Psoas muscle (tissue), 8 donors: ENCODE measurements at places on chromosomes 16 and 17. TPM values are rescaled to one million over a fixed set of nuclear protein-coding genes. Genes with fewer than 3 reads are reported as not detected.

- H3K36me3 ChIP-seq = peaks cover 100% of the 10 kb centered on the region
- H3K27me3 ChIP-seq = no peaks in the 10 kb centered on the region
- no peak overlapping the region for H3K4me3 ChIP-seq
- H3K27ac ChIP-seq = peak overlapping the region; percentile 56
- DNase-seq = no peak
Measured at GRCh38 chr17:57976594-57976993, 11.5 kb downstream of the VEZF1 start.

The KRT33B gene
- total RNA-seq = not detected

DNA sequence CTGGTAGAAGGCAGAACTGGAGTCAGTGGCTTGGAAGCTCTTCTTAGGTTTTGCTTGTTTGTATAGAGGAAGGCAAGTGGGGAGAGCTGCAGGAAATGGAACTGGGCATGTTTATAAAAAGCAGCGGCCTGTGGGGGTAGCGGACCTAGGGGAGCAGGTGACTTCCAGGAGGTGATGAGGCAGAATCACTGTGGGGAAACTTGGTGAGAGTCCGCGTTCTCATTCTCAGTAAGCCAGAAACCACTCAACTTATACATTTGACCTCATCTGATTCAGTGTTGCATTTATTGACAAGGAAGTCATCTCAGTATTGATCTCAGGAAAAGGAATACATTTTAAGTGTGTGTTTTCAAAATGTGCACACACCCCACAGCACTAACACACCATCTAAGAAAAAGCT, 299.8 kb downstream of the CNTNAP4 start:
- no peaks in the 10 kb centered on the region for H3K27me3 ChIP-seq
- H3K4me3 ChIP-seq = no peak overlapping the region
- no peak for DNase-seq
- H3K36me3 ChIP-seq = no peaks in the 10 kb centered on the region

DNA sequence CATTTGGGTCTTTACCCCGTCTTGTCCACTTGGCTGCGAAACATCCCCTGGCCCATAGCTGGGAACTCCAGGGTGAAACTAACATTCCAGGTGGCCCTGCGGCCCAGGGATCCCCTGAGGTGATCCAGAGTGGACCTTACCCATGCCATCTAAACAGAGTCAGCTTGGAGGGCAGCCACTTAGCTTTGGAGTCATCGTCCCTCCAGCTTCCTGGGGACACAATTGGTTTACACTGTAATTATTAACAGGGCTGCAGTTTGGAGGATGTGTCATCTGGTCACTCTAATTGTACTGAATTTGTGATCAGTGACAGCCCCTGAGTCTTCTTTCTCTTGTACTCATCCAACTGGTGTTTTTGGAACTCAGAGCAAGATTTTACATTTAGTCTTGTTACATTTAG, 149.9 kb downstream of the ENGASE start:
- no peaks in the 10 kb centered on the region for H3K4me1 ChIP-seq
- H3K27ac ChIP-seq = no peak overlapping the region
- no peaks in the 10 kb centered on the region for H3K36me3 ChIP-seq
- H3K27me3 ChIP-seq = peaks cover 28% of the 10 kb centered on the region

GRCh38 chr16:11302977-11303376, 21.8 kb upstream of the PRM1 start:
- no peaks in the 10 kb centered on the region for H3K36me3 ChIP-seq
- peaks cover 5% of the 10 kb centered on the region for H3K4me1 ChIP-seq
- no peak overlapping the region for H3K4me3 ChIP-seq
- H3K27me3 ChIP-seq = no peaks in the 10 kb centered on the region
- H3K27ac ChIP-seq = no peak overlapping the region

- H3K4me1 ChIP-seq = peaks cover 10% of the 10 kb centered on the region
- no peaks in the 10 kb centered on the region for H3K27me3 ChIP-seq
- H3K36me3 ChIP-seq = no peaks in the 10 kb centered on the region
- H3K27ac ChIP-seq = no peak overlapping the region
Measured at GRCh38 chr17:73028299-73028755, 64.2 kb downstream of the SLC39A11 start.

- H3K27me3 ChIP-seq = no peaks in the 10 kb centered on the region
- no peak for DNase-seq
- H3K4me3 ChIP-seq = no peak overlapping the region
Measured at GRCh38 chr16:26740771-26741170, 326.0 kb upstream of the C16orf82 start.

GRCh38 chr16:1180549-1181403, 27.9 kb downstream of the CACNA1H start:
- no peaks in the 10 kb centered on the region for H3K4me1 ChIP-seq
- peak; percentile 68 for DNase-seq
- peak overlapping the region; percentile 46 for H3K27ac ChIP-seq
- no peak overlapping the region for H3K4me3 ChIP-seq

DNA sequence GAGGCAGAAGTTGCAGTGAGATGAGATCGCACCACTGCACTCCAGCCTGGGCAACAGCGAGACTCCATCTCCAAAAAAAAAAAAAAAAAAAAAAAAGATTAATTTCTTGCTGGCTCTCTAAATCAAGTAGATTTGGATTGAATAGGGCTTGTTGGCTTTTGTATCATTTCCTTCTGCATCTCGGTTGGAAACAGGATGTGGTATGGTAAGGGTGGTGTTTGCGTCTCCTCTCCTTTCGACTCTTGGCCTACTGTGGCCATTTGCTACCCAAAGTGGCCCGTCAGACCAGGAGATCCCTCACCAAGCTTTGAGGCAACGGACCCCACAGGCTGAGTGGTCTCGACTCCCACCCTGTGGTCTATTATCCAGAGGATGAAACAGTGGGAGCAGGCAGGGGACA, 168.0 kb upstream of the IRX3 start:
- DNase-seq = no peak
- no peak overlapping the region for H3K27ac ChIP-seq
- H3K36me3 ChIP-seq = no peaks in the 10 kb centered on the region

GRCh38 chr16:66304151-66304550, 62.3 kb upstream of the CDH5 start:
- H3K4me3 ChIP-seq = no peak overlapping the region
- no peaks in the 10 kb centered on the region for H3K36me3 ChIP-seq
- no peaks in the 10 kb centered on the region for H3K4me1 ChIP-seq
- no peak overlapping the region for H3K27ac ChIP-seq

The VEZF1 gene
- total RNA-seq = 92.5 TPM

- peaks cover 48% of the 10 kb centered on the region for H3K4me1 ChIP-seq
- peak overlapping the region; percentile 73 for H3K27ac ChIP-seq
- no peaks in the 10 kb centered on the region for H3K27me3 ChIP-seq
- peak; percentile 82 for DNase-seq
- H3K4me3 ChIP-seq = peak overlapping the region; percentile 23
Measured at GRCh38 chr17:47279062-47279801, 25.6 kb downstream of the ITGB3 start.

DNA sequence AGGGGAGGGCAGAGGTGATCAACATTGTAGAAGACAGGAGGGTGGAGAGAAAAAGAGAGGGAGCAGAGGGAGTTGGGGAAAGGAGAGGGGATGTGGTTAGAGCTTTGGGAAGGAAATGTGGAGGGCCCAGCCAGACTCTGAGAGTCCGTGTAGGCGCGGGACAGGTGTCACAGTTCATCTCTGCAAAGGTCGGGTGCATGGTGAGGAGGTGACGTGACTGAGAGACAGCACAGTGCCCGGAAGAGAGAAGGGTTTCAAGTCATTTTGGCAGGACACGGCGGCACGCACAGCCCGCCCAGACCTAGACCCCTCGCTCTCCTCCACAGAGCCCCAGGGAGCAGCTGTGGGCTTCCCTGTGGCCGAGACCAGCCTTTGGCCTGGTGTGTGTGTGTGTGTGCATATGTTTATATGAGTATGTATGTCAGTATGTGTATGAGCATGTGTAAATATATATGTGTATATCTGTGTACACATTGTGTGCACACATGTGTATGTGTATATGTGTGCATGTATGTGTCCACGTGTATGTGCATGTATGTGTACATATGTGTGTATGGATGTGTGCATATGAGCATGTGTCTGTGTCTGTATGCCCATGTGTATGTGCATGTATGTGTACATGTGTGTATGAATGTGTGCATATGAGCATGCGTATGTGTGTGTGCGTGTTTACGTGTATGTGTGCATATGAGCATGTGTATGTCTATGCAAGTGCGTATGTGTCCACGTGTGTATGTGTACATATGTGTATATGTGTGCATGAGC, 104.6 kb downstream of the SEC14L1 start:
- H3K36me3 ChIP-seq = no peaks in the 10 kb centered on the region
- H3K27ac ChIP-seq = no peak overlapping the region
- H3K27me3 ChIP-seq = no peaks in the 10 kb centered on the region
- no peak overlapping the region for H3K4me3 ChIP-seq
- no peak for DNase-seq

DNA sequence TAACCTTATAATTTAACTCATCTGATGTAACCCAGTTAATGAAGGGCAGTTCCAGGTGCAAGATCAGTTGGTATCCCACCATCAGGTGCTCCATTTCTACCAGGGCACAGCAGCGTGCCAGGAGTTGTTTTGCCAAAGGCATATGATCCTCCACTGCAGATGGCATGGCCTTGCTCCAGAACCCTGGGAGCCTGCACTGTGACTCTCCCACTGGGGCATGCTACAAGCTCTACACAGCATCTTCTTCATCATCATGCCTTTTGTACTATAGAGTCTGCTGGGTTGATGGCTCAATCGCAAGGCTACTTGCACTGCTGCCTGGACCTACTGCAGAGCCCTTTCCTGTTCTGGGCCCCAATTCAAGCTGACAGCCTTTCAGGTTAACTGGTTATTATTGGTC, 11.3 kb upstream of the MAPT start:
- H3K4me1 ChIP-seq = peaks cover 11% of the 10 kb centered on the region
- no peak overlapping the region for H3K4me3 ChIP-seq
- DNase-seq = peak; percentile 74
- H3K27me3 ChIP-seq = no peaks in the 10 kb centered on the region

GRCh38 chr16:55711959-55712876, 56.4 kb downstream of the SLC6A2 start:
- no peaks in the 10 kb centered on the region for H3K36me3 ChIP-seq
- no peaks in the 10 kb centered on the region for H3K4me1 ChIP-seq
- H3K27ac ChIP-seq = no peak overlapping the region
- H3K27me3 ChIP-seq = peaks cover 4% of the 10 kb centered on the region
- H3K4me3 ChIP-seq = no peak overlapping the region
- peak; percentile 51 for DNase-seq

- no peak overlapping the region for H3K4me3 ChIP-seq
- no peak for DNase-seq
- H3K36me3 ChIP-seq = peaks cover 6% of the 10 kb centered on the region
- H3K27ac ChIP-seq = no peak overlapping the region
Measured at GRCh38 chr17:48131216-48131824, 23.8 kb downstream of the SNX11 start.

GRCh38 chr17:76683011-76683755, 27.6 kb downstream of the MXRA7 start:
- H3K36me3 ChIP-seq = peaks cover 45% of the 10 kb centered on the region
- no peak overlapping the region for H3K4me3 ChIP-seq
- H3K4me1 ChIP-seq = peaks cover 15% of the 10 kb centered on the region
- H3K27me3 ChIP-seq = no peaks in the 10 kb centered on the region

DNA sequence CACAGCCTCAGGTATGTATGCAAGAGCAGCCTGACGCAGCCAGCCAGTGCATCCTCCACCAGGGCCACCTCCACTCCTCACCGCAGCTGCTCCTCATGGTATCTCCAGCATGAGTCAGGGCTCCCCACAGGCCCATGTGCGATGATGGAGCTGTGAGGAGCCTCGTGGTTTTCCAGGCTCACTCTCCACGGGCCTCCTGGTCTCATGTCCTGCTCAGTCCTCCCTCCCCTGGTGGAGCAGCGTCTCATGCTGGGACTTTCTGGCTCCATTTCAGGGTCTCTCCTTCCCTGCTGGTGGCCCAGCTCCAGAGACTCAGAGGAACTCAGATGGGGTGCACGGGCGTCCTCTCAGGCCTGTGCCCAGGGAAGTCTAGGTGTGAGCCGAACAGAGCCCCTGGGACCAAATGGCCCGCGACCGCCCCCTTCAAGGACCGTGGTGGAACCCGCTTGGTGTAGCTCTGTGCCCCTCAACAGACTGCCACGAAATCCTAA, 70.4 kb downstream of the METRNL start:
- H3K4me1 ChIP-seq = peaks cover 5% of the 10 kb centered on the region
- DNase-seq = no peak
- H3K27ac ChIP-seq = no peak overlapping the region
- H3K36me3 ChIP-seq = no peaks in the 10 kb centered on the region
- no peak overlapping the region for H3K4me3 ChIP-seq
- peaks cover 50% of the 10 kb centered on the region for H3K27me3 ChIP-seq

DNA sequence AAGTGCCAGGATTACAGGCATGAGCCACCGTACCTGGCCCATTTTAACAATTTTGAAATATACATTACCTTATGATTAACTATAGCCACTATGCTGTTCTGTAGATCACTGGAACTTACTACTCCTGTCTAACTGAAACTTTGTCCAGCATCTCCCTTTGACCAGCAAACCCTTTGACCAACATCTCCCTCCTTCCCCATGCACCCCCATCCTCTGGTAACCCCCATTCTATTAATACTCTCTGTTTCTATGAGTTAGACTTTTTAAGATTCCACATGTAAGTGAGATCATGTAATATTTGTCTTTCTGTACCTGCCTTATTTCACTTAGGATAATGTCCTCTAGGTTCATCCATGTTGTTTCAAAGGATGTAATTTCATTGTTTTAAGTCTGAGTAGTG, 178.0 kb downstream of the MSI2 start:
- H3K36me3 ChIP-seq = no peaks in the 10 kb centered on the region
- H3K27ac ChIP-seq = no peak overlapping the region
- no peaks in the 10 kb centered on the region for H3K27me3 ChIP-seq
- peaks cover 8% of the 10 kb centered on the region for H3K4me1 ChIP-seq
- H3K4me3 ChIP-seq = no peak overlapping the region

The FSCN2 gene
- 0.71 TPM for total RNA-seq

The ANKFN1 gene
- not detected for total RNA-seq

The ALOX12B gene
- total RNA-seq = not detected

The SYT17 gene
- total RNA-seq = 0.08 TPM

The ODAD4 gene
- 0.17 TPM for total RNA-seq

- H3K4me1 ChIP-seq = peaks cover 19% of the 10 kb centered on the region
- H3K36me3 ChIP-seq = peaks cover 3% of the 10 kb centered on the region
- DNase-seq = no peak
- no peaks in the 10 kb centered on the region for H3K27me3 ChIP-seq
Measured at GRCh38 chr16:3745751-3746355, 28.5 kb upstream of the TRAP1 start.

The ZNF785 gene
- 3.4 TPM for total RNA-seq

DNA sequence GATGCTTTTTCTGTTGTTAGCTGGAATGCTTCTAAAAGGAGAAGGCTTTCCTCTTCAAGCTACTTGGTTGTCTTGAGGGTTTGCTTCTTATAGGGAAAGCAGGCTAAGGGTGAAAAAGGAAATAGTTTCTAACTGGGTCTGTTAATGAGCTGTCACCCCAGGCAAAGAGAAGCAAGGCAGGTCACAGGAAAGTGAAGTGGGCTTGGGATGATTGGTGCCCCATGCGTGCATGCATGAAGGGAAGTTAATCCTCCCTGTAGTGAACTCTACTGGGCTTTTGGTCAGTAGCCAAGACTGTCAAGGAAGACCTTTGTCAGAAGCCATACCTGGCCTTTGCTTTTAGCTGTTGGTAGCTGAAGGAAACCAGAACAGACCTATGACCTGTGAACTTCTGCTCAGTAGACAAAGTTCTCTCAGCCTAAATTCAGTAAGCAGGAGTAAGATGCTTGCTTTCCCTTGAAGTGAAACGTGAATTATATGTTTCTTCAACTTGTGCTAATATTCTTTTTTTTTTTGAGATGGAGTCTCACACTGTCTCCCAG, 16.5 kb downstream of the TENT4B start:
- H3K27me3 ChIP-seq = no peaks in the 10 kb centered on the region
- H3K27ac ChIP-seq = no peak overlapping the region
- no peak for DNase-seq
- no peaks in the 10 kb centered on the region for H3K36me3 ChIP-seq
- H3K4me3 ChIP-seq = no peak overlapping the region

- no peaks in the 10 kb centered on the region for H3K27me3 ChIP-seq
- H3K36me3 ChIP-seq = no peaks in the 10 kb centered on the region
- H3K27ac ChIP-seq = no peak overlapping the region
- peaks cover 8% of the 10 kb centered on the region for H3K4me1 ChIP-seq
Measured at GRCh38 chr16:31421587-31421986, 6.6 kb downstream of the COX6A2 start.
